ENCODE measurements at places on chromosomes 7 and 10.

- DNase-seq, result no peak
Observed at GRCh38 chr7:22723637-22724036, 3.4 kb upstream of the IL6 start.

DNA sequence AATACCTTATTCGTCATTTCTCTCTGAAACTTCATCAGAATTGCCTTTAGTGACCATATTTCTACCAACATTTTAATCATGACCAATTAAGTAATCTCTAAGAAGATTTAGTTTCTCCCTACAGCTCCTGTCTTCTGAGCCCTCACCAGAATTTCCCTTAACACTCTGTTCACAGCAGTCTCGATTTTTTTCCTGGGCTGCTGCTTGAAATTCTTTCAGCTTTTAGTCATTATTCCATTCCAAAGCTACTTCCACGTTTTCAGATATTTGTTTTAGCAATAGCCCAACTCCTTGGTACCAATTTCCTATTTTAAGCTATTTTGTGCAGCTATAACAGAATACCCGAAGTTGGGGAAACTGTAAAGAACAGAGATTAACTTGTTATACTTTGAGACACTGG, 192.4 kb upstream of the DKK1 start:
- DNase-seq, result no peak

DNA sequence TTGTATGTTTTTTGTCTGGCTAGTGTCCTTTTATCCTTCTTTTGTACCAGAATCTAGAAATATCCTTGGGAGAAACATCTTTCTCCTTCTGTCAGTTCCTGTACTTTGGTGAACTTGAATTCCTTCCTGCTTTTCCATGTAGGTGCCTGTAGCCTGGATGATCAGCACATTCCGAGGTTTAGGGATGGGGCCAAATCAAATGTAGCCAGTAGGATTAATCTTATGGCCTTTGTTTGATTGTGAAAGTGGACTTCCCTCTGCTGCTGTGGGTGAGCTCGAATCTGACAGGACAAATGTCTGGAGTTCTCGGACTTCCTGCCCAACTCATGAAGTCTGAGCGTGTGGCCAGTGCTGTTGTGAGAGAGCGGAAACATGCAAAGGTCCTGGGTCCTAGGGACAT, 33.2 kb upstream of the NAMPT start:
- no peak for DNase-seq

DNA sequence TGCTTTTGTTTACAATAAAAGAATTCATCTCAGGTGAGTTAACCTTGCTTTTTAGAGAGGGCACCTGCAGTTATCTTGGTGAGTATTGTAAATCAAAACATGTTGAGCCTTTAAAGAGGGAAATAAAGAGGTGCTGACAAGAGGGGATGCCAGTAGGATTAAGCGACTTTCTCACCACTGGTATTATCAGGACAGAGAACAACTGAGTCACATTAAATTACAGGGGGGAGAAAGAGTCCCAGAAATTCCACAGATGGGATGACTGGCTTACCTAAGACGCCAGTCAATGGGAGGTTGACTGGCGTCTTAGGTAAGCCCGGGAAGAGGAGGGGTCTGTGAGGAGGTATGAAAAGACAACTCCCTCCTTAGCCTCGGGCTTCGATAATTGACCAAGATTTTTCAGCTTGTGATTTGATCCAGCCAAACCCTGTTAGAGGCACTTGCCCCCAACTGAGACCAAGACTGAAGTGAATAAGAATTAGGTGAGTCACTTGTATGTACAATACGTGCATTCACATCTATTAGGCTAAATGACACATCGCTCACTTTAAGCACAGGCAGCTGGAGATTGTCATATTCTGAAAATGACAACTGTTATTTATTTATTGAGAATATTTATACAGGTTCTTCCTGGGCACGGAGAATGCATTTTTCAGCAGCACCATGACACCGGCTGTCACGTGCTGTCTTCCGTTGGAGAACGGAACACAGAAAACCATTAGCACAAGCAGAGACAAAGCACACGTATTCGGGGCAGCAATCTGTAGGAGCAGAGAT, 117.6 kb downstream of the SEM1 start:
- DNase-seq, result no peak

- no peak for DNase-seq
Observed at GRCh38 chr10:12945690-12946359, 55.7 kb downstream of the CCDC3 start.

DNA sequence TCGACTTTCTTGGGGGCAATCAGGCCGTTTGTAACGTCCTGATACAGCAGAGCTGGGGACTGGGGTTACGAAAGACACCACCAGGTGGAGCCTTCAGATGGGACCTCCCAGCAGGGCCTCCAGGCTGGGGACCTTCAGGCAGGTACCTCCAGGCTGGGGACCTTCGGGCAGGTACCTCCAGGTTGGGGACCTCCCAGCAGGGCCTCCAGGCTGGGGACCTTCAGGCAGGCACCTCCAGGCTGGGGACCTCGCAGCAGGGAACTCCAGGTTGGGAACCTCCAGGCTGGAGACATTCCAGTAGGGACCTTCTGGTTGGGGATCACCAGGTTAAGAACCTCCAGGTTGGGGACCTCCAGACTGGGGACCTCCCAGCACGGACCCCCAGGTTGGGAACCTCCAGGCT, 23.5 kb upstream of the GPR146 start:
- DNase-seq, result no peak

- DNase-seq, result no peak
Observed at GRCh38 chr10:84525120-84525806, 196.9 kb downstream of the CCSER2 start.

GRCh38 chr10:1522237-1522636, 215.1 kb downstream of the ADARB2 start:
- DNase-seq, result no peak

- no peak for DNase-seq
Observed at GRCh38 chr7:34655384-34655783, 2.6 kb upstream of the NPSR1 start.

GRCh38 chr10:62249957-62250356, 18.7 kb downstream of the RTKN2 start:
- DNase-seq, result no peak

GRCh38 chr7:82289889-82290288, 153.7 kb downstream of the CACNA2D1 start:
- DNase-seq, result no peak

- no peak for DNase-seq
Observed at GRCh38 chr7:35550831-35551230, 144.1 kb downstream of the HERPUD2 start.

DNA sequence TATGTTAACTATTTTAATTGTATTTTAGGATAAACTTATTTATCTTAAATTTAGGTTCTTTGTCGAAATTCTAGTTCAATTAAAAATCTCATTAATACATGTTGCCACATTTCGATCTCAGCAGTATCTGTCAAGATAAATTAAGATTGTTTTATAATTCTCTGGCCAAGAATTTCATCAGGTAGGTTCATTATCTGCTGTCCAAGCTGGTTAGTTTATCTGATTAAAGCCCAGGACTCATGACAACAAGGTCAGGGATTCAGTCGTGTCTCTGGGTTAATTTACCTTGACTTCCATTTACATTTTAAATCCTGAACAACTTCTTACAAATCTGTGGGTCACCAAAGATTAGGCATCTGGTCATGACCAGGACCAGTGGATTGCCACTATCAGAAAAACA, 7.6 kb downstream of the STEAP4 start:
- DNase-seq, result no peak

GRCh38 chr7:37376386-37376785, 72.3 kb downstream of the ELMO1 start:
- DNase-seq, result peak; percentile 19

GRCh38 chr7:151146761-151147160, 20.7 kb downstream of the GBX1 start:
- DNase-seq, result no peak
